ENCODE measurements at places on chromosomes 1 and 21.

DNA sequence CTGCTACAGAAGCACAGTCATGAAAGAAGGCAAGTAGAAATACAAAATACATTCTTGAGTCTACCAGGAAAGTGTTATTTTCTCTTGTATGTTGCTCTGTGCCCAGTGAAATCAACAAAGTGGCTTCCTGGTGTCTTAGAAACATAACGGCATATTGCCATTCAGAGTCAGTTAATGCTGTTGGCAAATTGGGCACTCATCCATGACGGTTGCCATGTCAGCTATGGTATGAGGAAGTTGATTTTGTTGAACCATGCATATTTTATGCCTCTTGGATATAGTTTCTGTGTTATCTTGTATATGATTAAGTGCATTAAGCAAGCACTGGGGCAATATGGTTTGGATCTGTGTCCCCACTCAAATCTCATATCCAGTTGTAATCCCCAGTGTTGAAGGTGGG lies 153.1 kb upstream of the CXADR start:
- no peak for DNase-seq

- no peak for DNase-seq
Observed at GRCh38 chr1:215405211-215405610, 161.9 kb upstream of the KCTD3 start.

DNA sequence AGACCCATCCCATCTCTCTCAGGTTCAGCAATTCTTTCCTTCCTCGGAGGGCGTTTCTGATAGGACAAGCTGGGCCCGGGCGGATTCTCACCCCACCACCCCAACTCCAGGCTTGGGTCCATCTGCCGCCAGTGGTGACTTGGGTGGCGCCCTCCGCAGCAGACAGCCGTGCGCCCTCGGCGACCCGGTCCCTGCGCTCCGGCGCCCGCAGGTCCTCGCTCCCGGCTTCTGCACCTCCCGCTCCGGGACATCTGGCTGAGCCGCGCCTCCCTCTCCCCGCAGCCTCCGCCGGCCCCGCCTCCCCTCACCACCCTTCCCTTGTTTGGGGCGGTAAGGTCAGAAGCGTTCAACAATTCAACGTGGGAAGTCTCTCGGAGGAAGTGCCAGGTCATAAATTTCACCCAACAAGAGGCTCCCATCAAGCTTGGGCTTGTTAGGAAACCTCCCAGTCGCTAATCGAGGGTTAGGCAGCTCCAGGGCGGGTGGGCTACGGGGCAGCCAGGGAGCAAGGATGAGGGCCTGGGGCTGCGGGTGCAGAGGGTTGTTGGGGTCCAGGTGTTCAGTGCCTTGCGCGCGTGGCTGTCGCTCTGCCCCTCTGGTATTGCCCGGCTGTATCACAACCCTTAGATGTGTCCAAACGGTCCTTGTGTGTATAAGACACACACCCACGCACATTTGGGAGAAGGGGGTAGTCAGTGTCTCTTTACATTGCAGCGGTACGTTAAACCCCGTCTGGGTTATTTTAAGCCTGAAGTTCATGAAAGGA lies 39.8 kb downstream of the OLIG1 start:
- DNase-seq, result no peak

DNA sequence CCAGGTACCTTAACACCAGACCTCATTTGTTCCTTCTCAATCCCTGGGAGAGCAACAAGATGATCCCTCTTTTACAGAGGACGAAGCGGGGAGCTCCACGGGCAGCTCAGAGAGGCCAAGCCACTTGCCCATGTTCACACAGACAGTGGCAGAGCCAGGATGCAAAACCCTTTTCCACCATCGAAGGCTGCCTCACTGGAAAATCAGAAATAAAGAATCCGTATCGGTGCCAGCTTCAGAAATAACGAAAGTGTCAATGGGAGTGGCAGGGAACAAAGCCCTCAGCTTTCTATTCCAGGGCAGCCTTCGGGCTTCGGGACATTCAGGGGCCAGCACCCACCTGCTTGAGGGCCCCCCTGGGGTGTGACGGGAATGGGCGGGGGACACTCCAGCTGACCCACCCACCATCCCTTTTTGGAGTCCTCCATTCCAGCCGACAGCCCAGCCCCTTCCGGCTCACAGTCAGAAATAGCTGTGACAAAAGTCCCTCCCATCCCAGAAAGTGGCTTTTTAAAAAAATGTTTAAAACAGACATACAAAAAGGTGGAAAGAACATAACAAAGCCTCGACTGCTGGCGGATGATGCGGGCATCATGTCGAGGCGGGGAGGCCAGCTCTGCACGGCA lies 6.0 kb downstream of the IFFO2 start:
- DNase-seq, result no peak

DNA sequence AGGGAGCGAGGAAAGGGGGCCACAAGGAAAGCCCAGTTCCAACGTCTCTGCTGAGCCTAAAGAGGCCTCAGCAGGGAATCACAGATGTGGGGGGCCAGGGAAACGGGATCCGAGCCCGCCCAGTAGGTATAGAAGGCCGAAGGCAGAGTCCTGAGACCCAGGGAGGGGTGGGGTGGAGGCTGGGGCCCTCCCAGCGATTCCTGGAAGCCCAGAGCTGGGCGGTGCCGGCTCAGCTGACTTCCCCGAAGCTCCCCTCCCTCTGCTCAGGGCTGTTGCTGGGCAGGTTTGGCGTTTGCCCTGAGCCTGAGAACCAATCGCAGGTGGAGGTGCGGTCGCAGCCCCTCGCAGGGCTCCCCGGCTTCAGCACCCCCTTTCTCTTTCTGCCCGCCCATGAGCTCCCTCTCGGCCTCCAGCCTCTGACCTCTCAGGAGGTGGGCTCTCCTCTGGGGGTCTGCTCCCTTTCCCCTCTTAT lies 12.8 kb downstream of the ADAMTSL4 start:
- no peak for DNase-seq

- DNase-seq, result no peak
Observed at GRCh38 chr1:168913711-168914463, 184.9 kb upstream of the DPT start.

GRCh38 chr21:44441581-44442265 lies 13.6 kb upstream of the LRRC3 start:
- DNase-seq, result no peak

DNA sequence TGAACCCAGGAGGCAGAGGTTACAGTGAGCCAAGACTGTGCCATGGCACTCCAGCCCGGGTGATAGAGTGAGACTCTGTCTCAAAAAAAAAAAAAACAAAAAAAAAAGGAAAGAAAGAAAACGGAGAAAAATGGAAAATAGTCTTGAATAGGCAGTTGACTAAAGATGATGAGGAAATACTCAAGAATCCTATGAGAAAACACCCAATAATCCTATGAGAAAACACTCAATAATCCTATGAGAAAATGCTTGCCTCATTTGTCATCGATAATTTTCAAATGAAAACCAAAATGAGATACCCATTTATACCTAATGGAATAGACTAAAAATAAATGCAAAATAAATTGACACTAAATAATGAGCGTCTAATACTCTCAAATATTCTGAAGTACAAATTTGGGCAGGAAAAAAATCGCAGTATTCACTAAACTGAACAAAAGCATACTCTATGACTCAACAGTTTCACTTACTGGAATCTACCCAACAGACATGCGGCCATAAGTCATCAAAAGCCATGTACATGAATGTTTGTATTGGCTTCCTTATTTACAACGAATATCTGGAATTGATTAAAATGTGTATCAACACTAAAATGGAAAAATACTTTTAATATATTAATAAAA lies 733.9 kb upstream of the CHRM3 start:
- no peak for DNase-seq

- no peak for DNase-seq
Observed at GRCh38 chr1:119226321-119226720, 85.9 kb upstream of the WARS2 start.

Data from NCI-H1930 (cell line).